ENCODE measurements at places on chromosomes 2 and 18.

DNA sequence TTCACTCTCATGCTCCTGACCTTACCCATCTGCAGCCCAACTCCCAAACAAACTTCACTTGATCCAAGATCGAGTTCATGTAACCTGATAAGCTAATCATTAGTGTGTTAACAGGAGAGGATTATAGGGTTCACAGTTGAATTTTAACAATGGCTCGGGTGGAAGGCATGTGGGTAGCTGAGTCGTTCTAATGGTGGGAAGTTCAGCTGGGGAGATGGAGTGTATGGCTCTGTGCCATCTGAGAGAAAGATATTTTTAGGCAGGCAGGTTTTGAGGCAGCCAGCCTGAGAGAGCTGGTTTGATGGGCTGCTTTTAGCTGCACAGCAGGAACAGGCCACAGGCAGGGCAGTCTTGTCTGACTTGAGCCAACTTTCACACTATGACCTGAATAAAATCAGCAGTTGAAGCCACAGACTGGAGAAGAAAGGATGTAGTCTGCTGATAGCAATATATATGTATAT lies 17.7 kb upstream of the NFE2L2 start:
- DNase-seq: no peak

DNA sequence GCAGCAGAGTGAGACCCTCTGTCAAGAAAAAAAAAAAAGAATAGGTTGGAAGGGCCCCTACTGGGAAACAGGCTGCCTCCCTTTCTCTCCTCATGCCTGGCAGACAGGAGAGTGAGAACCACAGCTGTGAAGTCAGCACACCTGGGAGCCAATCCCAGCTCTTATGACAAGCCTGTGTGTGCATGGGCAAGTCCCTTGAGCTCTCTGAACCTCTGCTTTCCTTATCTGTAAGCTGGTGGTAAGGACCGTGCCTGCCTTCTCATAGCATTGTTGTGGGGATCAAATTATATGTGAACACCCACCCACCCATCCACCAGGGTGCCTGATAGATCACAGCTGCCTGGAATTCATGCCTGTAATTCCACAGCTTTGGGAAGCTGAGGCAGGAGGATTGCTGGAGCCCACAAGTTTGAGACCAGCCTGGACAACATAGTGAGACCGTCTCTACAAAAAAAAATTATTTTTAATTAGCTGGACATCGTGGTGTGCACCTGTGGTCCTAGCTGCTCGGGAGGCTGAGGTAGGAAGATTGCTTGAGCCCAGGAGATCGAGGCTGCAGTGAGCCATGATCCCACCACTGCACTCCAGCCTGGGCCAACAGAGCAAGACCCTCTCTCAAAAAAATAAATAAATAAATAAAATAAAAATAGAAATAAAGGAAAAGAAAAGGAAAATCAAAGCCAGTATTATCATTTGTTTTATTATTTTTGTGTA lies 66.9 kb upstream of the MCFD2 start:
- DNase-seq: no peak

GRCh38 chr2:61538200-61538919 lies at the start of gene XPO1:
Gene XPO1, minus strand, starts transcription at chr2:61538356. Its CDS starts 4,459 bp downstream, at chr2:61533897.
- DNase-seq: peak; percentile 100

DNA sequence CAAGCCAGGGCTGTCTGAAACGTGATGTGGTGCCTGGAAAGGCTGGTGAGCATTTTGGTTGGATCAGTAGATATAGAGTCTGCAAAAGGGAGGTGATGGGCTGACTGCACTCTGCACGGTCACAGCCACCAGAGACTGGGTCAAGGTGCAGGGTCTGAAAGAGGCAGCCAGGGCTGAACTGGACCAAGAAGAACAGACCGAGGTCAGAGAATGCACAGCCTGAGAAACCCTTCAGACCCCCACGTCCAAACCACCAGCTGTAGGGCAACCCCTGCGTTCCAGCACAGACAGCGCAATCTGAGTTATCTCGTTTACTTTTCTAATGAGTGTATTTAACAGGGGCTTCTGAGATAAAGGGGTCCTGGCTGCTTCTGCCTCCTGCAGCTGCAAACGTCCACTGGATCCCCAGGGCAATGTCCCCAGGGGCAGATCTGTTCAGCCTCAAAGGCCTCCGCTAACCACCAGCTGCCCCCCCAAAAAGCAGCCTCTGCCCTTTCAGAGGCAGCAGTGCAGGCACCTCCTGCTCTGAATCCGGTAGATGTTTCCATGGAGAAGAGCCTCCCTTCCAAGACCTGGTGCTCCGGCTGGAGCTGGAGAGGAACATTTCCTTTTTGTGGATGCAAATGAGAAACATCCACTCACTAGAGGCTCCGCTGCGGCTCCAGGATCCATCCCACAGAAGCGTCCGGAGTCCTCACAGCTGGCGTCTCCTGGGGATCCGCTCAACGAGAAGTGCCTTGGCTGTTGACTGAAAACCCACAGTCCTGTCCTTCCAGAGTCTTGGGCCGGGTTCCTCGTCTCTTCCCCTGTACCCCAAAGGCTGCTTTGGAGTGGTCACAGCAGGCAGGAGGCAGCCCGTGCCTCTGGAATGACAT lies 970 bp upstream of the KCNG2 start:
- DNase-seq: no peak

DNA sequence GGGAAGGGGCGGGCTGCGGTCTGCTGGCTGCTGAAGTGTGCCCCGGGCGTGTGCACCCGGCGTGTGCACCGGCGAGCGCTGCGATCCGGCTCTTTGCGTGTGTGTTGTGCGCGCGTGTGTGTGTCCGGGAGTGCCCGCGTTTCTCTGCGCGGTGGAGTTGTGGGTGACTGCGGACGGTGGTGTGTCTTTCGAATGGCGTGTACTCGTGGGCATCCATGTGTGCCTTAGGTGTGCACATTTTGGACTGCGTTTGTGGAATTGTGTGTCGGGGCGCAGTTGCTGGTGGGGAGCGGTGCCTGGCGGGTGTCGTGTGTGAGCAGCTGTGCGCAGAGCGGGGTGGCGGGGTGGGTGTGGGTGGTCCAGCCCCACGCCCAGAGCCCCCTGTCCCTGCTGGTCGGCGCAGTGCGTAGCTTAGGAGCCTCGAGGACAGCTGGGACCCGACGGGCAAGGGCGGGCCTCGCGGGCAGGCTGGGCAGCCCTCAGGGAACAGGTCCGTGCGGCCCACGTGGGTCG lies 533 bp downstream of the HPCAL1 start:
- DNase-seq: peak; percentile 32

- DNase-seq: no peak
Measured at GRCh38 chr18:8358033-8358765, 251.0 kb upstream of the RAB12 start.

GRCh38 chr18:39487932-39488331 lies 1922.3 kb upstream of the CELF4 start:
- DNase-seq: no peak

DNA sequence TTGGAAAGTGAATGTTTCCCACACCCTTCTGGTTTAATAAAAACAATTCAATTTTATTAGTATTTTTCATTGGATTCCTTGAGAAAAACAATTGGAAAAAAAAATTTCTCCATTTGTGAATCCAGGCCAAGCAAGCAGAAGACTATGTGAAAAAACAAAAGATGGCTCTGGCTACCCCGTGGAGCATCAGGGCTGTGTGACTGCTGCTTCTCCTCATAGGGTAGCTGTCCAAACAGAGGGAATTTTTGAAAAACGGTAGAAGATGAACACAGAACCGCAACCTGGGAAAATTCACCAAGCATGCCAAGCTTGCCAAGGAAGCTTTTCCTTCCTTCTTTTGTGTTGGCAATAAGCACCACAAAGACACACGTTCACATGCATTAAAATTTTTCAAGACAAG lies 71.3 kb upstream of the ACVR2A start:
- no peak for DNase-seq

DNA sequence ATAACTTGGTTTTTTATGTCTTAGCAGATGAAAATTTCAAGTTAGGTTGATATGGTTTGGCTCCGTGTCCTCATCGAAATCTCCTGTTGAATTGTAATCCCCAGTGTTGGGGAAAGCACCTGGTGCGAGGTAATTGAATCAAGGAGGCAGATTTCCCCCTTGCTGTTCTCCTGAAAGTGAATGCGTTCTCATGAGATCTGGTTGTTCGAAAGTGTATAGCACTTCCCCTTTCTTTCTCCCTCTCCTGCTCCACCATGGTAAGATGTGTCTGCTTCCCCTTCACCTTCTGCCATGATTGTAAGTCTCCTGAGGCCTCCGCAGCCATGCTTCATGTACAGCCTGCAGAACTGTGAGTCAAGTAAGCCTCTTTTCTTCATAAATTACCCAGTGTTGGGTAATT lies 242.1 kb upstream of the TNP1 start:
- DNase-seq: no peak

DNA sequence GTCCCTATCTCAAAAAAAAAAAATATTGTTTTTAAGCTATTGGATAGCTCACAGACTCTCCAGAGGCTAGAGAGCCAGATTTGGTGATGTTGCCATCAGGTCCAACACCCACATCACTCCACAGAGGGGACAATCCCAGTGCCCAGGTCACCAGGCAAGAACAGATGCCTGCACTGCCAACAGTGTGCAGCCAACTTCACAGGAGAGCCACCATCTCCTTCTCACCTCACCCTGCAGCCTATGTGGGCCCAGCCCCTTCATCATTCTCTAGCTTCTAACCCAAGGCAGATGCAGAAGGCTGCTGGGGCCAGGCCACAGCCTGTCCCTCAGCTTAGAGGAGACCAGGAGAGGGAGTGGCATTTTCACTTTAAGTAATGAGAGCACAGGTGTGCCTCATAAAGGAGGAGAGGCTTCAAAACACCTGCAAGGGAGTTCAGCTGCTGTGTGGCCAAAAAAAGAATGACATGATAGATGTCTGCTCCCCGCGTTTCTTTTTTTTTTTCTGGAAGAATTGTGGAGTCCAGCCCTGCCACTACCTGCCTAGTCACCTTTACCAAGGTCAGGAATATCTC lies 98.0 kb upstream of the ZSWIM2 start:
- DNase-seq: no peak

- DNase-seq: no peak
Measured at GRCh38 chr2:215436705-215437565, 1.1 kb upstream of the FN1 start.

GRCh38 chr2:187003611-187004010 lies 154.6 kb upstream of the ZSWIM2 start:
- no peak for DNase-seq

DNA sequence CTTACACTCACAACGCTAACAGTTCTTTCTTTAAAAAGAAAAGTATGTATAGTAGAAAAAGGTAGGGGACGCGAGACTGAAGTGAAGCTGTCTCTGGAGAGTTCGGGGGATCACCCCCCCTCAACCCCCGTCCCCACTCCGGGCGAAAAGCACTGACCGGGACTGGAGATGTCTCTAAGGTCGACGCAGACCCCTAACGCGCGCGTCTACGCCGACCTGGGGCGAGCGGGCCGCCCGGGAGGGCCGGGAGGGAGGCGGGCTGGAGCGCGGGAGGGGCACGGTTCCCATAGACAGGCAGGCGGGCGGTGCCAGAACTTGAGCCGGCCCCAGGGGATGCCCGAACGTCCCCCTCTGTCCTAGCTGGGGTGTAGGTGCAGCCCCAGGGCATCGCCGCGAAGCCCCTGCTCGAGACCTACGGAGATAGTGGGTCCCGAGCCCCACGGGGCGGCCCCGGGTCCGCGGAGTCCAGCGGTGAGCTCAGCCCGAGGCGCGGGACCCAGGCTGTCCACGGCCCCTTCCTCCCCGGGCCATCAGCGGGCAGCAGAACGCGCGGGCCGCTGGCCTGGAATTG lies 82.2 kb downstream of the CHRNA1 start:
- DNase-seq: no peak

GRCh38 chr2:238484522-238485452 lies 58.1 kb downstream of the ASB1 start:
- no peak for DNase-seq

DNA sequence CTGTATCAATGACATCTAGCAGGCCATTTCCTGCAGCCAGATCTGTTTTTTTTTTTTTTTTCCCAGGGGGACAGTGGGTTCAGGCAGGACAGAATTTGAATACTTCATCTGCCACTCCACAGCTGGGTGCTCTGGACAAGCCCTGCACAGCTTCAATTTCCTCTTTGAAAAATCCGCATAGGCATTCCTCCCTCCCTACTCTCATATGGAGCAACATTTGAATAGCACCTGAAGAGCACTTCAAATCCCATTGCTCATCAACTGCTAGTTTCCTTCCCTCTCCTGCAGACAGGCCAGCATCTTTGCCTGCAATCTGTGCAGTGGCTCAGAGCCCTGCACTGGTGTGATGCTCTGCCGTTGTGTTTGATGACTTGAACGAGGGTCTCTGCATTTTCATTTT lies 326.3 kb downstream of the TSN start:
- no peak for DNase-seq

DNA sequence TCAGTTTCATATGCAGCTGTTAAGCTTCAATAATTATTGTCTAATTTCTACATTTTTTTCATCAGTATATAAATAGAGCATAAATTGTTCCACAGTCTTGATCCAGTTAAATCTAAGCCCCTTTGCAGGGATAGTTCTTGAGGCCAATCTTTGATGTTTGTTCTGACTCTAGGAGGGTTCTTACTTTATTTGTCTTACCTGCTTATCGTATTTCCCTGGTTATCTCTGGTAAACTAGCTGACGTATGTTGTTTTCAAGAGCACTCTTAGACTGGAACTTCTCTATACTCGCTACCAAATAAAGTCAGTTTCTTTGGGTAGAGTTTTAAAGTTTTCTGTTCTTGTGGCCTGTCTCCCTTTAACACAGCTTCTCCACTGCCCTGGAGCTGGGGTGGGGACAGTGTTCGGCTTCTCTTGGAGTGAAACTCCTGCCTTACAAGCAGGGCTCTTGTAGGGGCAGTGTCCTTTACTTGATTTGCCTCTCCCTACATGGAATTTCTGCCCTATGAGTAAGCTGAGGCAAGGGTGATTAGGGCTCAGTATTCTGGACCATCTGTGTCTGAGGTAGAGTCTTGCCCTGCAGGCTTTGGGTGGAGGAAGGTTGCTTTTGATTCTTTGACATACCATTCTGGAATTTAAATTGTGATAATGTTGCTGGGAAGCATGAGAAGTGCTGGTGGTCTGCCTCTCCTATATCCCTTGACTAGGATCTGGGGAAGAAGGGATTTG lies 90.3 kb downstream of the PTPN4 start:
- no peak for DNase-seq

GRCh38 chr18:55529581-55529980 lies 58.4 kb downstream of the TCF4 start:
- DNase-seq: no peak

DNA sequence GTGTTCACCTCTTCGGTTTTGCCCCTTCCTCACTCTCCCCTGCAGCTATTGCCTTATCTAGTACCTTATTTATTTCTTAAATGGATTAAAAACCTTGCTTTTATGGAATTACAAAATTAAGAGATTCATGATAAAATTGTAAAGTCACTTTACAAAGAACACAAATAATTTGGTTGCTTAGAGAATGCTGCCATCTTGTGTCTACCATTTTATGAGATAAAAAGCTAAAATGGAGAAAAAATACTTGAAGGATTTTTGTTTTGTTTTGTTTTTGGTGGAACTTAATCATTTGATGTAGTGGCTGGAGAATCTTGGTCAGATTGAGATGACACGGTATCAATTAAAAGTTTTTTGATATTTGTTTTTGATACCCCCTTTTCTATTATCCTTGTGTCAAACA lies 69.6 kb downstream of the R3HDM1 start:
- no peak for DNase-seq

DNA sequence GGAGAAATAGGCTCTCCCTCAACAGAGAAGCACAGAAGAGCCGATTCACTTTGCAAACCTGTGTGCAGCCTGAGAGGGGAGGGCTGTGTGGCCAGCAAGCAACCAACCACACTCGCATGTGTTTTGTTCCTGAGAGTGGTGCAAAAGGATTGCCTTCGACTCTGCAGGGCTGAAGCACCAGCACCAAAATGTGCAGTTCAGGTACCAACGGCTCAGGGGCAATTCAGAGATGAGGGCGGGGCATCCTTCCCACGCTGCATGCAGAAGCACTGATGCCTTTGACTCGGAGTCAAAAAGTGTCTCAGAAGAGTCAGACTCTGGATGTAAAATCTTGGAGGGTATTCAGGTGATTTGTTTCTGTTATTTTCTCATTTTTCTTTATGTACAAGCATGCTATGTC lies 55.5 kb downstream of the DCDC2C start:
- DNase-seq: no peak

Data from midbrain (tissue), 1 donor.